Glutamatergic neuron (in vitro differentiated cells): ENCODE measurements at places on chromosomes 4 and X.

- DNase-seq: no peak
These were observed 306.1 kb downstream of the FBXW7 start for GRCh38 chr4:152229782-152230289.

GRCh38 chrX:138128027-138128671 lies 562.2 kb downstream of the ZIC3 start:
- DNase-seq: no peak

DNA sequence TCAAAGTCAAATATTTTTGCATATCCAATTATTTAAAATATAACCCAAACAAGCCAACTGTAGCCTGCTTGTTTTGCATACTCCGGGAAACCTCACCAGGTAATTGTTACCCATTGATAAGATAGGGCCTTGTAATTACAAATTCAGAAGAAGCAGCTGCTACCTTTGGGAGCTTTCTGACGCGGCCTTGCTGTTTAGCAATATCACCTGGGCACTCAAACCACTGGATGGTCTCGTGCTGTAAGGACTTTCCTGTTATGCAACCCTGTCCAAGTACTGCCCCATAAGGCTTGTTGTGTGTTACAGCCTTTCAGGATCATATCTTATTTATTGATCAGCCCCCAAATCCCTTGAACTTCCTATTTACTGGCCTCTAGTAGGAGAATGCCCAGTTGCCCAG lies 52.1 kb downstream of the HS3ST1 start:
- no peak for DNase-seq

DNA sequence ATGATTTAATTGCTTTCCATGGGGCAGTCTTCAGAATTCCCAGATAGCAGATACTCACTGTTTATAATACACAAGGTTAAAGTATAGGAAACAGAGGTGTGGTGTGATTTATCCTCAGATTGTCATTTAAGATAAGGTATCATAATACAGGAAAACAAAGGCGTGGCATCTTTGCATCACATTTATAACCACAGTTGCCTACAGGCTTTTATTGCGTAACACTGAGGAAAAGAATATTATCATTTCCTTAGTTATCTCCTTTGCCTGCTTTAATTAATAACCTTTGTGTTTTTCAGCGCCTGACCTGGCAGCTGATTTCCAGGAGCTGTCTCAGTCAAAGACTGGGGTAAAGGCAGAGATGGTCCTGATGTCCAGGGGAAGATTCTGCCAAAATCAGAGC lies 68.8 kb downstream of the SSX7 start:
- no peak for DNase-seq

- DNase-seq: no peak
These were observed 89.4 kb downstream of the FTHL17 start for GRCh38 chrX:30982467-30982866.

DNA sequence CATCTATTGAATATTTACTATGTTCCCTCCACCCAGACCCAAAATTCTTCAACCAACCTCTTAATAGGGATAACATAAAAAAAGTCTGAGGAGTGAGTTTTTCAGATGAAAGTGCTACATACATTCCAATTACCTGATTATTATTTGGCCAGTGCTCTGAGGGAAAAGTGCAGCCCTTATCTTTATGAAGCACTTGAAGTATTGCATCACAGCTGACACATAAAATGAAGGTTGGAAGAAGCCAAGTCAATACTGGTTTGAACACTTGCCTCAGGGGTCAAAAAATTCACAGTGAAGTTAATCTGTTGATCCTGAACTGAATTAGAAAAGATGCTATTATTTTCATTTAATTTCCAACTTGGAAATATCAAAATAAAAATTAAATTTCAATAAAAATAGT lies 498.9 kb downstream of the INPP4B start:
- DNase-seq: no peak

- no peak for DNase-seq
These were observed 364.8 kb downstream of the PDGFC start for GRCh38 chr4:156606554-156607477.

- DNase-seq: no peak
These were observed 132.7 kb downstream of the PALLD start for GRCh38 chr4:168629566-168629965.

DNA sequence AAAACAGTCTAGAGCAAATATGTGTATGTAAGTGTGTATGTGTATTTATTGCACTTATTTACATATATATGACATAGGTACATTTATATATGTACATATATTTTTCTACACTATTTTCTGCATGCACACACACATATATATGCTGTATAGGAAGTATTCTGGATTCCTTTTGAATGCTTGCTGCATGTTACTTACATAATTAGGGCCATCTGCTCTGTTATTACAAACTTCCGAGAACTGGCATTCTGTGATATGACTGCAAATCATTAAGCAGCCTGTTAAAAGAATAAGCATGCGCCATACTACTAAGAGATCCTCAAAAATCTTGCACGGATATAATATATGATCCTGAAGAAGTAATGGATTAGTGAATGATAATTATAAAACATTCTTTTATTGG lies 1157.6 kb upstream of the TENM3 start:
- DNase-seq: no peak

GRCh38 chr4:113674733-113675132 lies 86.8 kb downstream of the CAMK2D start:
- no peak for DNase-seq

DNA sequence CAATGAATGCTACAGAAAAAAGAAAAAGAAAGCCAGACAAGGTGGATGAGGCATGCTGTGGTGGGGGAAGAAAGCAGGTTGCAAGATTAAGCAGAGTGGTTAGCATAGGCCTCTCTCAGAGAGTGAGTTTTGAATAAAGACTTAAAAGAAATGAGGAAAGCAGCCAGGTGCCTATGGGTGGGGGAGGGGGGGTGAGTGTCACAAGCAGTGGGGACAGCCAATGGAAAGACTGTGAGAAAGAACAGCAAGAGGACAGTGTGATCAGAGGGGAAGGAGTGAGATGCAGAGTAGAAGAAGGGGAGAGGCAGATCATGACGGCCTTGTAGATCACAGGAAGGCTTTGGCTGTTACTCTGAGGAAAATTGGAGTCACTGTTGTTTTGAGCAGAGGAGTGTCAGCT lies 162.5 kb downstream of the SOX3 start:
- no peak for DNase-seq

- DNase-seq: no peak
These were observed 36.0 kb downstream of the TRIML1 start for GRCh38 chr4:188175288-188175687.

- no peak for DNase-seq
These were observed 57.2 kb downstream of the DIPK2B start for GRCh38 chrX:45143455-45143854.

DNA sequence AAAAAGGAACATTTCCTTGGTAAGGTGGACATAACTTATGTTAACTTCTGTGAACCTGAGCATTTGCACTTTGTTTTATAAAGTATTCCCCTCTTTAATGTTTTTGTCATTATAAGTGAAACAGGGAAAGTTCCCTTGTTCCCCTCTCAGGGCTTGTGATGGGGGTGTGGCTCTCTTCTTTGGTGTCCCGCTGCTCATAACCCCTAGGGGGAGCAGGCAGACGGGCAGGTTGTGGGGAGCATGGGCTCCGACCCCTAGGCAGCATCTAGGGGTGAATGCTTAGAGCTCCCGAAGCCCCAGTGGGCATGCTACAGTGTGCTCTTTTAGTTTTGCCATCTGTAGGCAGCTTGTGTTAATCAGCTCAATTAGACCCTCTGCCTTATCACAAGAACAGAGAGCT lies 200.4 kb downstream of the DACH2 start:
- DNase-seq: peak; percentile 17

DNA sequence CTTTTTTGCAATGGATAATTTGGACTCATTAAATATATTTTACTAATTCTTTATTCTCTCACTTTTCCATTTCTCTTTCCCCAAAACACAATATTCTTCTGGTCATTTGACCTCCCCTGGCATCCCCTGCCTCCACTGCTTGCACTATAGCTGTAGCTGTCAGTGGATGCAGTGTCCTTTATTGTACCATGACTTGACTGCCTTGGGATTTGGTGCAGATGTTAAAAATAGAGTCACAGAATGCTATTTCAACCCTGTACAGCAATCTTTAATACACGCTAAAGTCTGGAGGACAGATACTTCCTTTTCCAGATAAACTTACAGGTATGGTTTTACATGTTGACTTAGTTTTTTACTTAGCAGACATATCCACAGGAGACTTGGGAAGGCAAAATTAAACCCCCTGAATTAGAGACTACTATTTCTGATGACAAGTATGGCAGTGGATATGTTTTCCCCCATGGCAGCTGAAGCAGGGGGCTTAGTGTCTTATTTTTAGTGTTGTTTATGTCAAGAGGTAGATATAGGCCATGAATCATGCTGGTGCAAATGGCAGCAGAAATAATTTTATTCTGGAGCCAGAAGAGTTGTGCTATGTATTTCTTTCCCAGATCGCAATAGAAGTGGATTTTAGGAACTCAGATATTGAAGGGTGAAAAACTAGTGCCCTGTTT lies 461.4 kb downstream of the NAF1 start:
- DNase-seq: no peak

GRCh38 chr4:108114503-108114902 lies 54.2 kb downstream of the LEF1 start:
- DNase-seq: no peak
